Calu3 (cell line): ENCODE measurements at places on chromosomes 6 and 20.

DNA sequence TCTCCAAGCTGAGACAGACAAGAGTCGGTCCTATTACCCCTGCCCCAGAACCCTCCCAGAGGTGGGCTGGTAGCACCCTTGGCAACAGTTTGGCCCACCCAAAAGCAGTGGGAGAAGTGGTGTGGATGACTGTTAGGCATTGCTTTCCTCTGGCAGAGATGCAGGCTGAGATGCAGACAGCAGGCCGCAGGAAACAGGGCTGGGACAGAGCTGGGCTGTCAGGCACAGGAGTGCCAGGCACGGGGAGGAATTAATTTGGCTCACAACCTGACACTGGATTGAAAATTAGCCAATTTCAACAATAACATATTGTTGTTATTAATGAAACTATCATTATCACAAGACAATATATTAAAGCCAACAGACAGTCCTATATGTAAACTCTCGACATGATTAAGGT lies 15.7 kb upstream of the SIRT5 start:
- H3K4me3 ChIP-seq, result no peak overlapping the region
- no peak overlapping the region for H3K27ac ChIP-seq
- no peaks in the 10 kb centered on the region for H3K36me3 ChIP-seq
- H3K4me1 ChIP-seq, result peaks cover 8% of the 10 kb centered on the region
- no peak for DNase-seq

GRCh38 chr6:155959898-155960495 lies 504.4 kb upstream of the NOX3 start:
- H3K27ac ChIP-seq, result peak overlapping the region; percentile 59
- no peak overlapping the region for H3K4me3 ChIP-seq
- no peaks in the 10 kb centered on the region for H3K27me3 ChIP-seq

DNA sequence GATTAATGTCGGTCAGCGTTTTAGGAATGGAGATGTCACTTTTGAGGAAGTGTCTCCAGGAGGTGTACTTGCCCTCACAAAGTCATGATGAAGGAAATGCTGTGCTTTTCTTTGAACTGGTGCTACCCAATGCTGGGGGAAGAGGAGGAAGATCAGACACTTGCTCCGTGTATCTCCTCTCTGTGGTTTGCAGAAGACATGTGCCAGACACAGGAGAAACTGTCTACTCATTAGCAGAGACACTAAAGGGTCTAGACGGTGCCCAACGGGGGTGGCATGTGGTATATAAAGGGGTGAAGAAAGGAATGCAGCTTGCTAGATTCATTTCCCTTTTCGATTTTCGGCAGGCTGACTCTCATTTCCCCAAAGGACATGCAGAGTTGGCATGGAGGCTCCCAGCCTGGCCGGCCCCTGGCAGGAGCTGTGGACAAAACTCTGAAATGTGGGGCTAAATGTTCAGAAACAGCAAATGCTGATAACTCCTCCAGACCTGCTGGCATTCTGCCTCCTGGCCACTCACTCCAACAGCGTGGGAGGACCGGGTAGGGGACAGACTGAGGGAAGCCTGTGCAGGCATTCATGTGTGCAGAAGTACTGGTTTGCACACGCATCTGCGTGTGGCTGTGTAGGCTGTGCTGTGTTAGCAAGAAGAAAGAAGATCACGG lies 59.6 kb upstream of the QKI start:
- H3K4me3 ChIP-seq, result no peak overlapping the region
- no peaks in the 10 kb centered on the region for H3K27me3 ChIP-seq
- no peak for DNase-seq
- H3K36me3 ChIP-seq, result no peaks in the 10 kb centered on the region

- H3K36me3 ChIP-seq, result peaks cover 6% of the 10 kb centered on the region
- DNase-seq, result no peak
- H3K4me3 ChIP-seq, result no peak overlapping the region
- H3K4me1 ChIP-seq, result peaks cover 9% of the 10 kb centered on the region
These were observed 58.1 kb upstream of the REV3L start for GRCh38 chr6:111541026-111541681.

GRCh38 chr6:99138445-99138844 lies 190.7 kb upstream of the FBXL4 start:
- no peak for DNase-seq
- H3K27me3 ChIP-seq, result no peaks in the 10 kb centered on the region
- H3K36me3 ChIP-seq, result no peaks in the 10 kb centered on the region

DNA sequence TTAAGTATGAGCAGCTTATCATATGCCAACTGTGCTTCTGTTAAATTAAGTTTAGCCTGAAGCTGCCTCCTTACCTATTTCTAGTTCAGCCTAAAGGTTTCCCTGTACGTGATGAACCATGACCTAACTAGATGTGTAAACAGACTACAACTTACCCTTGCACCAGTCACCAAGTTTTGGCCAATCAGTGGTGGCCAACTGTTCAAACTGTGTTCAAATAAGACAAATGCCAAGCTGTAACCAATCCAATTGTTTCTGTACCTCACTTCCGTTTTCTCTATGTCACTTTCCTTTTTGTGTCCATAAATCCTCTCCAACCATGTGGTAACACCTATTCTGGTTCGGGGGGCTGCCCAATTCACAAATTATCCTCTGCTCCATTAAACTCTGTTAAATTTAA lies 6.0 kb upstream of the SLC2A10 start:
- peaks cover 8% of the 10 kb centered on the region for H3K27me3 ChIP-seq
- DNase-seq, result no peak
- no peak overlapping the region for H3K27ac ChIP-seq
- no peaks in the 10 kb centered on the region for H3K36me3 ChIP-seq
- no peak overlapping the region for H3K4me3 ChIP-seq

DNA sequence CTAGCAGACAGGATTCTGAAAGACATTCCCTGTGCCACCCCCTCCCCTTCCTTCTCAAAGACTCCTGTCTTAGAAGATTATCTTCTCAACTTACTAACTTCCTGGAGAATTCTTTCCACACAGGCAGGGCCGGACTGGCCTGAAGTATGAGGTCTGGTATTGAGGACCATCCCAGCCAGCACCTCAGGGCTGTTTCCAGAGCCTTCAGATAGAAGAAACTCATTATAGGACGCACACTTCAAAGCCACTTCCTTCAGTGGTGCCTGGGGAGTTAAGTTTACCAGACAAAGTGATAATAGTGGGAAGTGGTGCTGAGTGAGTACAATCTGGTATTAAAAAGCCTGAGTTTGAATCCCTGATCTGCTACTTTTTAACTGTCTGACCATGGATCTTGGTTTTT lies 15.6 kb downstream of the KCNS1 start:
- no peak overlapping the region for H3K27ac ChIP-seq
- peaks cover 6% of the 10 kb centered on the region for H3K36me3 ChIP-seq
- no peaks in the 10 kb centered on the region for H3K27me3 ChIP-seq
- H3K4me1 ChIP-seq, result no peaks in the 10 kb centered on the region
- DNase-seq, result no peak

- H3K36me3 ChIP-seq, result peaks cover 21% of the 10 kb centered on the region
- DNase-seq, result no peak
- no peaks in the 10 kb centered on the region for H3K27me3 ChIP-seq
- no peak overlapping the region for H3K4me3 ChIP-seq
These were observed 31.3 kb downstream of the TRMT11 start for GRCh38 chr6:126017668-126018067.

DNA sequence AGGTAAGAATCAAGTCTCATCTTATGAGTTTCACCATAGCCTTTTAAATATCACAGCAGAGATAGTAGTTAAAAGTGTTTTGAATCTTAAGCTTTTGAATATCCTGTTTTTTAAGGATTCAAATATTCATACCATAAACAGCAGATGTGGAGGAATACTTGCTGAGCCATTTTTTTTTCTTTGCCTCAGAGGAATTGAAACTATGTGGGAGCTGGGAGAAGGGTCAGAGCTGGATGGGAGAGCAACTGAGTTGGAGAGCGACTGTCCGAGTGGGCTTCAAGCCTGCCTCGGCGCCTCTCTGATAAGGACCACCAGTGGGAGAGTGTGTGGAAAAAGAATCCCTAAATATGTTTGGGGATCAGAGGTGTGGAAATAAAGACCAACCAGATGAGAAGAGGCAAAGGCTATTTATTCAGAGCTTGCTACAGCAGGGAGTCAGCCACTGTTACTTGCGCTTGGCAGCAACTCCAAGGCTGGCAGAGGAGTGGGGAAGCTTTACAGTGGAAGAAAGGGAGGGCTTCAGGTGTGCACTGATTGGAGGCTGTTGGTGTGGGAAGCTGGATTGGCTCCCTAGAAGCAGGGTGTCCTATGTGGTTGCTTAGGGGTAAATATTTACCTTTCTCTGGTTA lies 34.3 kb upstream of the MCUR1 start:
- H3K27ac ChIP-seq, result no peak overlapping the region
- H3K27me3 ChIP-seq, result peaks cover 25% of the 10 kb centered on the region
- DNase-seq, result no peak
- no peak overlapping the region for H3K4me3 ChIP-seq
- H3K4me1 ChIP-seq, result no peaks in the 10 kb centered on the region

DNA sequence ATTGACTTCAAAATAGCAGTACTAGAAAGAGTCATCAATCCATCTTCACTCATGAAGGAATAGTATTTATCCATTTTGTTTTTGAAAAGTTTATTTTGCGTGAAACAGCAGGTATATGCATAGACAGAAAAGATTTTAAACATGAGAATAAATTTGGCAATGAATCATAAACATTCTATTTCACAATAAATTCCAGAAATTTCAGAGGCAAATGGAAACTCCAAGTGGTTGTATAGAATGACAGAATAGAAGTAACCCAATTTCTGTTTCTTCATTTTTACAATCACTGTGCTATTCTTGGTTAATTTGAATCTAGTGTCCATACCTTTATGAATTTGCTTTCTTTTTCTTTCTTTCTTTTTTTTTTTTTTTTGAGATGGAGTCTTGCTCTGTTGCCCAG lies 173.0 kb upstream of the ECI2 start:
- H3K4me1 ChIP-seq, result no peaks in the 10 kb centered on the region
- H3K36me3 ChIP-seq, result peaks cover 5% of the 10 kb centered on the region
- H3K27me3 ChIP-seq, result peaks cover 15% of the 10 kb centered on the region
- H3K4me3 ChIP-seq, result no peak overlapping the region

DNA sequence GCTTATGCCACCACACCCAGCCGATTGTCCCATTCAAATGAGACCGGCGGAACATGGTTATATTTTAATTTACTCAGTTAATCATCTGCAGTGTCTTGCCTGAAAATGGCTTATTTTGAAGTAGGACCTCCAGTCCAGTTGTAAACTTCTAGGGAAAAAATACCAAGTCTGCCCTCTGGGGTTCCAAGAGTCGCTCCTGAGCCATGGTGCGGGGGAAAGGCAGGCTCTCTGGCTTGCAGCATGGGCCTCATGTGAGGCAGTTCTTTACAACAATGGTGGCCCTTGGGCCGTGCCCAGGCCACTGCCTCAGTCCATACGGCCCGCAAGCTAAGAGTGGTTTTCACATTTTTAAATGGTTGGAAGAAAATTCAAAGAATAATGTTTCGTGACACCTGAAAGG lies 62.7 kb upstream of the XRN2 start:
- no peaks in the 10 kb centered on the region for H3K36me3 ChIP-seq
- no peak overlapping the region for H3K27ac ChIP-seq
- no peak overlapping the region for H3K4me3 ChIP-seq
- no peak for DNase-seq
- no peaks in the 10 kb centered on the region for H3K4me1 ChIP-seq
- H3K27me3 ChIP-seq, result no peaks in the 10 kb centered on the region

DNA sequence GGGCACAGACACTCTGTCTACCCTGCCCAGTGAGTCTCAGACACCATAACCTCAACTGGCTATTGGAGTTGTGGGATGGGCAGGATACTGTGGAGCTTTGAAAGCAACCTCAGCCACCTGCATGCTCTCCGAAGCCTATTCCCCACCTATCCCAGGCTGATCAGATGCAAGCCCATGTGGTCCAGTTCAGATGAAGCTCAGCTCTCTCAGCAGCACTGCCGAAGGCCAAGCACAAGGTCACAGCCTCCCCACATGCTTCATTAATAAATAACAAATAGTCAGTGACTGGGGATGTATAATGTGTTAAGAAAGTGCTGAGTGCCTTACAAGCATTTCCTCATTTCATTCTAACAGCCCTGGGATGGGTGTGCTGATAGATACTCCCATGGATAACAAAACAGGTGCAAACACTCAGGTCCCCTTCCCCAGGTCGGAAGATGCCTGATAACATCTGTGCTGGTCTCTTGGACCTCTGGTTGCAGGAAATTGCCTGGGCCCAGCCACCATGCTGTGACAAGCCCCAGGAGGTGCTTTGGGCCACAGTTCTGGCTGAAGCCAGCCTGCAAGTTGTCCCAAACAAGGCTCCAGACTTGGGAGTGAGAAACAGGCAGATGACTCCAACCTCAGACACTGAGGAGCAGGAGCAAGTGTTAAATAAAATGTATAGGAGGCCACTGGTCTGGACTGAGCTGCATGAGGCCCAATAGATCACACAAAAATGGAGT lies 3.7 kb downstream of the ACSS1 start:
- H3K4me3 ChIP-seq, result no peak overlapping the region
- H3K27ac ChIP-seq, result no peak overlapping the region
- DNase-seq, result no peak
- no peaks in the 10 kb centered on the region for H3K27me3 ChIP-seq
- H3K36me3 ChIP-seq, result peaks cover 9% of the 10 kb centered on the region

- no peaks in the 10 kb centered on the region for H3K27me3 ChIP-seq
- no peak overlapping the region for H3K4me3 ChIP-seq
- H3K36me3 ChIP-seq, result peaks cover 5% of the 10 kb centered on the region
- no peak overlapping the region for H3K27ac ChIP-seq
These were observed 178.5 kb downstream of the ARID1B start for GRCh38 chr6:156955494-156956183.

DNA sequence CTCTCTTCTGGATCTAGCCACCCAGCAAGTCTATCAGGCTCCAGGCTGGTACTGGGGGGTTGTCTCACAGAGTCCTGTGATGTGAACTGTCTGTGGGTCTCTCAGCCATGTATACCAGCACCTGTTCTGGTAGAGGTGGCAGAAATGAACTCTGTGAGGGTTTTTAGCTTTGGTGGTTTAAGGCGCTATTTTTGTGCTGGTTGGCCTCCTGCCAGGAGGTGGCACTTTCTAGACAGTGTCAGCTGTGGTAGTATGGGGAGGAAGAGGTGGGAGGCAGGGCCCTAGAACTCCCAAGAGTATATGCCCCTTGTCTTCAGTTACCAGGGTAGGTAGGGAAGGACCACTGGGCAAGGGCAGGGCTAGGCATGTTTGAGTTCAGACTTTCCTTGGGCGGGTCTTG lies 75.8 kb downstream of the SNAP91 start:
- no peak for DNase-seq
- H3K27me3 ChIP-seq, result no peaks in the 10 kb centered on the region
- no peaks in the 10 kb centered on the region for H3K36me3 ChIP-seq
- H3K4me1 ChIP-seq, result no peaks in the 10 kb centered on the region
- H3K27ac ChIP-seq, result no peak overlapping the region
- H3K4me3 ChIP-seq, result no peak overlapping the region

DNA sequence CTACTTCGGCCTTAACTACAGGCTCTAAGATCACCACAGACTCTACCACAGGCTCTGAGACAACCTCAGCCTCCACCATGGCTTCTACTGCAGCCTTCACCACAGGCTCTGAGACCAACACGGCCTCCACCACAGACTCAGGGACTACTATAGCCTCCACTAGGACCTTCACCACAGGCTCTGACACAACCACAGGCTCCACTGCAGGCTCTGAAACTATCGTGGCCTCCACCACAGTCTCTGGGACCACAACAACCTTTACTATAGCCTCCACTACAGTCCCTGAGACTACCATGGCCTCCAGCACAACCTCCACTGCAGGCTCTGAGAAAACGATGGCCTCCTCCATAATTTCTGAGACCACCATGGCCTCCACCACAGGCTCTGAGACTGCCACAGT lies 15.3 kb downstream of the MUC22 start:
- peaks cover 14% of the 10 kb centered on the region for H3K27me3 ChIP-seq
- no peak overlapping the region for H3K4me3 ChIP-seq
- no peaks in the 10 kb centered on the region for H3K36me3 ChIP-seq
- no peaks in the 10 kb centered on the region for H3K4me1 ChIP-seq
- H3K27ac ChIP-seq, result no peak overlapping the region

- no peaks in the 10 kb centered on the region for H3K27me3 ChIP-seq
- H3K4me1 ChIP-seq, result peaks cover 23% of the 10 kb centered on the region
- H3K27ac ChIP-seq, result no peak overlapping the region
- H3K4me3 ChIP-seq, result no peak overlapping the region
- H3K36me3 ChIP-seq, result no peaks in the 10 kb centered on the region
These were observed 64.8 kb downstream of the HCRTR2 start for GRCh38 chr6:55239099-55239498.
